ENCODE measurements at places on chromosomes 1 and 21.

DNA sequence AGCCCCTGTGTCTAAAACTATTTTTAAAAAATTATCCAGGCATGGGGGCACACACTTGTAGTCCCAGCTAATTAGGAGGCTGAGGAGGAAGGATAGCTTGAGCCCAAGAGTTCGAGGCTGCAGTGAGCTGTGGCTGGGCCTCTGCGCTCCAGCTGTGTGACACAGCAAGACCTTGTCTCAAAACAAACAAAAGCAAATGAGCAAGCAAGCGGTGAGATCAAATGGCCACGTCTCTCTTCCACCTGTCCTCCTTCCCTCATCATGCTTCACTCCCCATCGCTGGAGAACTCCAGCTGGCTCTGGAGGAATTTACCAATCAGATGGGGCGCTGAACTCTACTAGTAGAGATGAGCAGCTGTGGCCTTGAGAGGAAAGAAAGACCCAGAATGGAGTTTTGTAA, 14.0 kb upstream of the REN start:
- DNase-seq = no peak

DNA sequence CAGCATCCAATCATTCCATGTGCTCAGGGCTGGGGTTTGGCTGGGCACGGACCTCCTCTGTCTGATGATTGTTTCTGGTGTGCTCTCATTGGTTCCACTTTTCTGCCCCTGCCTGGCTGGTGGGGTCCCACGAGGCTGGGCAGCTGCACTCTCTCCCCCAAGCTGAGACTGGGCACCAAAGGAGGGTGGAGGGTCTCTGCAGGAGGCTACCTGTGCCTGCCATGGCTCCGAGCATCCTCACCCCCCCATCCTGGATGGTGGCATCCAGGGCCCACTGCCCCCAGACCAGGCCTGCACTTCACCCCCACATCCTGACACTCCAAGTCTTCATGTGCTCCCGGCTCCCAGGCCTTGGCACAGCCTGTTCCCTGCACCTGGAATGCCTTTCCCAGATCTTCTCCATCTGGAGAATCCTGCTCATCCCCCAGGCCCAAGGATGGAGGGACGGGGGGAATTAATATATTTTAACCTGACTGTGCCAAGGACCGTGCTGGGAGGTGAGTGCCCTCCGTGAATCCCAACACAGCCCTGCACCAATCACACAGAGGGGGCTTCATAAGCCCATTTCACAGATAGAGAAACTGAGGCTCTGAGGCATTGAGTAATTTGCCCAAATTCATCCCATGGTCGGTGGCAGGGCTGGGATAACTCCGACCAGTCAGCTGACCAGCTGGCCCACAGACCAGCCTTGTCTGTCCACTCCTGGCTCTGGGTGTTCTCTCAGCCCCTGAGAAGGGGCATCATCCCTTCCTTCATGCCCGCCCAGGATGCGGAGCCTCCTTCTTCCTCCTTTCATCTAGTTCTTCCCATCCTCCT, 403.4 kb downstream of the MATN1 start:
- no peak for DNase-seq

DNA sequence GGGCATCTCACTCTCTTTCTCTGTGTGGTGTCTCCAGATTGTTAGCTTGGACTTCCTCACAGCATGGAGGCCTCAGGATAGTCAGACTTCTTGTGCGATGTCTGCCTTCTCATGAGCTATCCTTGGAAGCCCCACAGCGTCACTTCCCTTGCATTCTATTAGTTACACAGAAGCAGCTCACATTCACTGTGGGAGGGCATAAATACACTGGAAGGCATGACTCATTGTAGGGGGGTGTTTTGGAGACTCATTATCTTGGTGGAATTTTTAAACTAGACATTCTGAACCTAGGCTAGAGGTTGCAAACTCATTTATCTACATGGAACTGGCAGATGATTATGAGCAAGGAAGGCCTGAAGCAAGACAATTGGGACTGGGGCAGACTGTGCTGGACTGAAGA, 21.4 kb upstream of the FASLG start:
- no peak for DNase-seq

GRCh38 chr1:37704966-37705365, 12.7 kb downstream of the CDCA8 start:
- DNase-seq = no peak

GRCh38 chr1:161076410-161076809, 6.7 kb upstream of the ARHGAP30 start:
- DNase-seq = no peak

GRCh38 chr1:212186427-212187207, 98.6 kb upstream of the PPP2R5A start:
- no peak for DNase-seq

- DNase-seq = no peak
These were observed 92.3 kb downstream of the PDE9A start for GRCh38 chr21:42745511-42746239.

DNA sequence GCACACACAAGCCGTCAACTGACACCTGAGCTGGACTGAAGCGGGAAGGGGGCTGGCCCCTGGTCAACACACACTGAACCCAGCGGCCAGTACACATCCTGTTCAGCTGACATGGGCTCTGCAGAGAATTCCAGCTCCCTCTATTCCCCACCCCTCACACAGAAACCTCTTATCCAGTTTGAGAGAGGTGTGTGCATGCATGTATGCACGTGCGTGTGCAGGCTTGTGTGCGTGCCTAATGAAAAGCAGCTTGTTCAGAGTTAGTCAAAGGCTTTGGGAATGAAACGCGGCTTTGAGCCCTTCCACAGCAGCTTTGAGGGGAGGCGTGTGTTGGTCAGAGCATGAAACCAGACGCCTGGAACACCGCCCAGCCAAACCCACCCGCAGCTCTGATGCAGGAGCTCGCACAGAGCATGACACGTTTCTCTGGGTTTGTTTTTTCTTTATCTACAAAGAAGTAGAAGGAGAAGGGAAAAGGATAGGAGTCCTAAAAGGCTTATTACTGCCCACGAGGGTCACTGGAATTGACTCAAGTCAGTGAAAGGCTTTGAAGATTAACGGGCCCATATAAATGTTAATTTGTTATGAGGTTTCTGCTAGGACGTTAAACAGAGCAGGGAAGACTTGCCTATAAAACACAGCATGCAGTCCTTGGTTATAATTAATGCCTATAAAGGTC, 184.2 kb downstream of the ETS2 start:
- no peak for DNase-seq

DNA sequence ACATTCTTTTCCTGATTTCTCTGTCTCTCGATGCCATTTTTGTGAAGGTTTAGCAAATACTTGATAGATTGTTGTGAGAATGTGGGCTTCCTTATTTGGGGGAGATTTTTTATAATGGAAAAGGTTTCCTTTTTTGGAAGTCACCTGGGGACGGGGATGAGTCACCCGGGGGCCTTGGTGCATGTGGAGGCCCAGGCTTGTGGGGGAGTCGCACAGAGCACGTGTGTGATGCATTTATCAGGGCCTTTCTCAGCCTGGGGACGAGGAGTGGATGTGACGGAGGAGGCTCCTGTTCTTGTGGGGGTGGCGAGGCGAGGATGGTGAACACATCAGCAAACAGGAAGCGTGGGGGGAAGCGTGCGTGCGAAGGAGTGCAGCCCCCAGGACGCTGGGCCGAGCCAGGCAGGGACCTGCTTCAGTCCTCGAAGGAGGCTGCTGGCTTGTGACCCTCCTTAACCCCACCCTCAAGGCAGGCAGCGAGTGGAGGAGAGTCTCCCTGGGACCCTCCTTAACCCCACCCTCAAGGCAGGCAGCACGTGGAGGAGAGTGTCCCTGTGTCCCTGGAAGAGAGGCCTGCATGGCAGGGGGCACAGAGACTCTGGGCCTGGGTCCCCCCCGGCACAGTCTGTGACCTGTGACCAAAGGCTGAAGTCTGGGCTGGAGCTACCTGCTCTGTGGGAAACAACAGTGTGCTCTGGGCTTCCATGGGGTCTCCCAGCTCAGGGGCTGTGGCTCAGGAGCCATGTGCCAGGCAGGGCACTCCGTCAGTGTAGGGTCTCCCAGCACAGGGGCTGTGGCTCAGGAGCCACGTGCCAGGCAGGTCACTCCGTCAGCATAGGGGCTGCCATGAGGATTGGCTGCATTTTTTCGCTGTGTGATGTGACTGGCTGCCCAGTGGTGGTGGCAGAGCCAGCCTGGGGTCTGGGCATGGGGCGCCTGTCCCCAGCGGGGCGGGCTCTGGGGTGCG, 57.2 kb downstream of the AGPAT3 start:
- no peak for DNase-seq

DNA sequence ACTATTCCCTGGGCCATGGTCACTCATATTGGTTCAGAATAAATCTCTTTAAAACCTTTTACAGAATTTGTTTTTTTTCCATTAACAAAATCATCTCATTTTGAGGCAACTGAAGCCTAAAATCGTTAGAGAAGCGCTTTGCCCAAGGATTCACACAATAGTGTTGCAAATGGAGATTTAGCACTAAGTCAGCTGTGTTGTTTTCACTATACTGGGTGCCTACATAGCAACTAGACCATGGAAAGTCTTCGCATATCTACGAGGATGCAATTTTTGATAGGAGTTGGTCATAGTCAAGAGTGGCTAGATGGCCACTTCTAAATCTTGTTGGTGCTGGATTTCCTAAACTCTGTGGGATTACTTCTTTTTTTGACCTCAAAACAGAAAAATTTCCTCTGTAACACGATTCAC, 530 bp upstream of the TIPRL start:
- DNase-seq = no peak

DNA sequence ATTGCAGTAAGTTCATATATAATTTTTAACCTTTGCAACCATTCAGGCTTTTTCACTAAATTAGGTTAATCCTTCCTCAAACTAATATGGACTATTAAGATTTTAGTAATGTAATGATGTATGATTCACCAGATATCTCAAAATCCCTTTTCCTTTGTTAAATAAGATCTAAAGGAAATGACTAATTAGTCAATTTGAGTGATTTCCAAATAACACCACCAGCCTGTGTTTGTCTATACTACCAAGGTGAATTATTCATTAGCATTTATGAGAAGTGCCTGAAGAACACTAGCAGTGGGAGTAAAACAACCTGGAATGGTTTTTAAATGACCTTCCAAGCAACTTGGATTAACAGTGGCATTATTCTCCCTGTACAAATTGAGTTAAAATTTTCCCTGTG, 670.6 kb upstream of the PKN2 start:
- no peak for DNase-seq

GRCh38 chr1:231219422-231220401, 21.3 kb upstream of the GNPAT start:
- no peak for DNase-seq

- DNase-seq = no peak
These were observed 77.5 kb downstream of the PUM1 start for GRCh38 chr1:30988045-30988444.

GRCh38 chr1:41399145-41399795, 38.0 kb downstream of the FOXO6 start:
- no peak for DNase-seq
